Stimulated activated CD4-positive, alpha-beta T cell treated with anti-CD3 and anti-CD28 coated beads, Interleukin-2, amount 100 ng/mL, for 24 hours (primary cell): ENCODE measurements at places on chromosomes 7 and 10.

DNA sequence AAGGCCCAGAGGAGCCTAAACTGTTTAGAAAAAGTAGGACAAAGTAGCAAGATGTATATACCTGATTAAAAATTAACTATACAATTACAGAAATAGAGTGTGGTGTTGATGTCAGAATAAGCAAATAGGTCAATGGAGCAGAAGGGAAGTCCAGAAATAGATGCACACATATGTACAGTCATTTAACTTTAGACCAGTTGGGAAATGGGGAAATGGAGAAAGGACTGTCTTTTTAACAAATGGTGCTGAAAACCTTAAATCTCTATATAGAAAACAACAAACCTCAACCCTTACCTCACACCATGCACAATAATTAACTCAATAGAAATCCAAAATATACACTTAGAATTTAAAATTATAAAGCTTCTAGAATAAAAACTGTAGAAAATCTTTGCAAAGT is 72.2 kb downstream of the CH25H start:
- no peak for DNase-seq

DNA sequence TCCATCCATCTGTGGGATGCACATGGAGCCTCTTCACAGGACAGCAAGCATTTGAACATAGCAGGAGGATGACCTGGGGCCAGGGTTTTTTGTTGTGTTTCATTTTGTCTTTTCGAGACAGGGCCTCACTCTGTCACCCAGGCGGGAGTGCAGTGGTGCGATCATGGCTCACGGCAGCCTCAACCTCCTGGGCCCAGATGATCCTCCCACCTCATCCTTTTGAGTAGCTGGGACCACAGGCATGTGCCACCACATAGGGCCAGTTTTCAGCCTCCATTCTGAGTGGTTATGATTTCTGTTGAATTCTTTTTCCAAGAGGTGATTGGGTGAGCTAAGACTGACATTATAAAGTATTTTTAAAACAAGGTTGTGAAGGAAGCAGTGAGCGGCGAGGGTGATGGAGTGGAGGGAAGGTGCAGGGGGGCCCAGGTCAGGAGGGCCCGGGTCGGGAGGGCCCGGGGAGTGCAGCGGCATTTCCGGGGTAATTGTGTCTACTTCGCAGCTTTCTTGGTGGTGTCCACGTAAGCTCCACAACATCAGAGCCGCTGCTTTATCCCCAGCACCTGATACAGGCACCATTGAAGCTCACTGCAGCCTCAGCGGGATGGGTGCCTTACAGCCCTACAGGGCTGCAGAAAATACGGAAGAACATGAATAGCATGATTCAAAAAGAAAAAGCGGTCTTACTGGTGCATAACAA is 12.0 kb upstream of the LARP4B start:
- no peak for DNase-seq

DNA sequence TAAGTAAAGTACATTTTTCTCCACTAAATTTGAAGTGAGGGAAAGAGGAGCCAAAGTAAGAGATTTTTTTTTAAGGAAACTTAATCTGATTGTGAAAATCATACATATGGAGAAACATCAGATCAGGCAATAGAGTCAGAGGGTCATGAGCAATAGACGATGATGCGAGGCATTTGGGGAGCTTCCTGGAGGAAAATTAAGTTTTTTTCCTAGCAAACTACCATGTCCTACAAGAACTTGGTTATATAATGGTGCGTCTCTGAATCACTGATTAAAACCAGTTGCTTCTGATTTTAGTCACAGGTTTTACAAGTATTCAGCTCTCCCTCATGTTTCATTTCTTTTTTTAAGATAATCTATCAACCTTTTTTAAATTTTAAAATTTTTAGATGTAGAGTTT is 52.1 kb upstream of the MTURN start:
- DNase-seq: no peak

DNA sequence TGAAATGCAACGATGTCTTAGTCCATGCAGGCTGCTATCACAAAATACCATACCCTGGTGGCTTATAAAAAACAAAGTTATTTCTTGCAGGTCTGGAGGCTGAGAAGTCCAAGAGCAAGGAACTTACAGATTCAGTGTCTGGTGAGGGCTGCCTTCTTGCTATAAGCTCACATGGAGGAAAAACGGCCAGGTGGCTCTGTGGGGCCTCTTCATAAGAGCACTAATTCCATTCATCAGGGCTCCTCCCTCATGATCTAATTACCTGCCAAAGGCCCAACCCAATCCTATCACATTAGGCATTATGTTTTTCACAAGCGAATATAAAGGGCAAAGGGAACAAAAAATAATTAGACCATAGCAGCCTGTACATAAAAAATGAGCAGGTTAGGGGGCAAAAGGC is 35.4 kb downstream of the PAPSS2 start:
- DNase-seq: no peak

GRCh38 chr10:29709484-29710002 is 74.8 kb upstream of the SVIL start:
- no peak for DNase-seq

GRCh38 chr10:128575761-128576160 is 449.5 kb upstream of the MKI67 start:
- no peak for DNase-seq

- DNase-seq: no peak
Observed at GRCh38 chr7:29063236-29063635, 83.1 kb downstream of the CPVL start.

- no peak for DNase-seq
Observed at GRCh38 chr10:33722067-33722466, 387.6 kb upstream of the NRP1 start.

- no peak for DNase-seq
Observed at GRCh38 chr7:151839451-151839921, 37.4 kb downstream of the PRKAG2 start.

DNA sequence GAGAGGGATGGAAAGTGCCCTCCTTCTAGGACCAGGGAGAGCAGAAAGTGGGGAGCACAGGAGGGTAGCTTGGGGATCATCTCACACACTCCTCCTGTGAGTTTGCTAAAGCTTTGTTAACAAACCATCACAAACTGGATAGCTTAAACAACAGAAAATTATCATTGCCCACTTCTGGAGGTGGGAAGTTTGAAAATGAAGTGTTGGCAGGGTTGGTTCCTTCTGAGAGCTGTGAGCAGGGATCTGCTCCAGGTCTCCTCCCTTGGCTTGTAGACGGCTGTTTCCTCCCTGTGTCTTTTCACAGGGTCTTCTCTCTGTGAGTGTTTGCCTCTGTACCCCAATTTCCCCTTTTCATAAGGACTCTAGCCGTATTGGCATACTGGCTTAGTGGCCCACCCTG is 32.0 kb upstream of the CXCL12 start:
- DNase-seq: no peak

- DNase-seq: no peak
Observed at GRCh38 chr7:112853422-112853821, 63.2 kb upstream of the TMEM168 start.

GRCh38 chr10:125953778-125954385 is 57.5 kb downstream of the FANK1 start:
- no peak for DNase-seq

- peak; percentile 87 for DNase-seq
Observed at GRCh38 chr10:4825868-4826791, at the start of gene AKR1E2. TSS of gene AKR1E2 (plus strand) at chr10:4826207. CDS start at chr10:4826325, 118 bp downstream.
